Heart right ventricle (tissue), 16 donors: ENCODE measurements at places on chromosomes 12 and 14.

GRCh38 chr14:95463171-95463901 is 53.1 kb downstream of the SYNE3 start:
- no peak overlapping the region for H3K4me3 ChIP-seq
- H3K36me3 ChIP-seq = no peaks in the 10 kb centered on the region
- DNase-seq = no peak
- H3K27ac ChIP-seq = no peak overlapping the region

- DNase-seq = no peak
- H3K4me1 ChIP-seq = peaks cover 13% of the 10 kb centered on the region
- no peaks in the 10 kb centered on the region for H3K27me3 ChIP-seq
- no peaks in the 10 kb centered on the region for H3K36me3 ChIP-seq
These were observed 139.3 kb downstream of the ADGRD1 start for GRCh38 chr12:131092901-131093603.

GRCh38 chr14:52988139-52988538 is 37.3 kb upstream of the FERMT2 start:
- no peaks in the 10 kb centered on the region for H3K27me3 ChIP-seq
- no peak overlapping the region for H3K27ac ChIP-seq
- no peak overlapping the region for H3K4me3 ChIP-seq
- DNase-seq = no peak
- no peaks in the 10 kb centered on the region for H3K4me1 ChIP-seq

DNA sequence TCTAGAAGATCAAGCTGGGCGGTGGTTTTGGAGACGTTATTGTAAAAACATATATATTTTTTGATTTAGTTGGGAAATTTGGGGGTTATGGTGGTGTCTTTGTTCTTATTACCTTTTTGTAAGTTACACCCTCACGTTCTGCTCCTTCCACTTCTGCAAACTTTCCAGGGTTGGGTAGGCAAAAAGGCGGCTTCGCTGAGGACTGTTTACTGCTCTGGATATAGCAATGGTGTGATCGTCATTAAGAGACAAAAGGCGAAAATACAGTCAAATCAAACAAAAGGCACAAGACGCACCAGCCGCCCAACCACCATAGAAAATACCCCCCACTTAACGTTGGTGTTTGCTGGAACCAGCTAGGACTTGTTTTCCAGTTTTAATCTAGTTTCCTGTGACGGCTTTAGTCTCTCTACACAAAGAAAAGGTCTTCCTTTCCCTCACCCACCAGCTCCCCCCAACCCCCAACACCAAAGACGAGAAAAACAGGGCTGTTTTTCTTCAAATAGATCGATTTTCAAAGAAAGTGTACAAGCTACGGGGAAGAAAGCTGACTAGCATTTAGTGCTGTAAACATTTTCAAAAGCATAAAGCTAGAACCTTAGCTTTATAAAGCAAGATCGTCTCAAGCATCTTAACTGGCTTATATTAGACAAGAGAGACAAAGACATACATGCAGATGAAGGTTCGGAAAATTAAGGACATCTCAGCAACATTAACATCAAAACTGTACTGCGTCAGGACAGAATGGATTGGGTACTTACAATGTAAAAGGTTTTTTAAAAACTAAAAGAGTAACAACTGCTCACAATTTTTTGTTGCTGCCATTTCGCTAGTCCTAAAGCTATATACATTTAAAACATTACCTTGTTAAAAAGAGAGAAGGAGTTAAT is 2.0 kb upstream of the SETD1B start:
- H3K4me1 ChIP-seq = peaks cover 51% of the 10 kb centered on the region
- peak overlapping the region; percentile 87 for H3K4me3 ChIP-seq
- H3K27me3 ChIP-seq = no peaks in the 10 kb centered on the region
- DNase-seq = no peak
- peak overlapping the region; percentile 100 for H3K27ac ChIP-seq
- no peaks in the 10 kb centered on the region for H3K36me3 ChIP-seq

GRCh38 chr12:92062539-92063493 is 82.8 kb downstream of the BTG1 start:
- no peaks in the 10 kb centered on the region for H3K27me3 ChIP-seq
- no peaks in the 10 kb centered on the region for H3K36me3 ChIP-seq
- no peak for DNase-seq

DNA sequence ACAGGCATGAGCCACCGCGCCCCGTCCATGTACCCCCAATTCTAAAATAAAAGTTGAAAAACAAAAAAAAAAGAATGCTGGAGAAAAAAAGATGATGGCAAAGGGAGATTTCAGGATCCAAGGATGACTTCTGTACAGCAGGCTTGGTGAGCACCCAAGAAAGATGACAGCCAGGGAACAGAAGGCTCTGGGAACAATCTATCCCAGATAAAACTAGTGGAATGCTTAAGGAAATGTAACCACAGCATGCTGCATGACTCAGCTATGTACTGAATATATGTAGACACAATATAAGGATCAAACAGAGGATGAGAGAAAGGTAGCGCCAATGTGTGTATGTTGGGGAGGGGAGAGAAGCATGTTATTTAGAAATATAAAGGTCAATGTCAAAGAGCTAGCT is 123.7 kb upstream of the TMTC1 start:
- H3K4me3 ChIP-seq = no peak overlapping the region
- no peak overlapping the region for H3K27ac ChIP-seq
- no peaks in the 10 kb centered on the region for H3K27me3 ChIP-seq
- H3K36me3 ChIP-seq = no peaks in the 10 kb centered on the region
- no peaks in the 10 kb centered on the region for H3K4me1 ChIP-seq
- no peak for DNase-seq

- H3K4me3 ChIP-seq = no peak overlapping the region
- peaks cover 16% of the 10 kb centered on the region for H3K27me3 ChIP-seq
- H3K27ac ChIP-seq = no peak overlapping the region
- DNase-seq = no peak
- H3K4me1 ChIP-seq = no peaks in the 10 kb centered on the region
These were observed 48.6 kb downstream of the PPP1R36 start for GRCh38 chr14:64598404-64598803.

DNA sequence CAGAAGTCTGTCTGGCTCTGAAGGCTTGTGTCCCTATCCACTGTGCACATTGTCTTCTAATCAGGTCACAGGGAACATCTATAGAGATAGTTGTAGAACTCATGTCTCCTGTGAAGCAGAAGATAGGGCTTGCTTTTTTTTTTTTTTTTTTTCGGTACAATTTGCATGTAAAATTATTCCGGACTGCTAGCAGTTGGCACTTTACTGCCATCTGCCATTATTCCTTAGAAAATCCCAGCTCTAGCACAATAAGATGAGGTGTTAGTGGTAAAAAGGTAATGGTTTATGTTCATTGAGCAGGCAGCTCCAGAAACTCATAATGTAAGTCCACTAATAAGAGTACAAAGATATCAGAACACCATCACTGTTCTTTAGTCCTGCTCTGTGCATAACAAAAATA is 8.7 kb downstream of the MYRFL start:
- no peaks in the 10 kb centered on the region for H3K36me3 ChIP-seq
- H3K27me3 ChIP-seq = no peaks in the 10 kb centered on the region
- no peaks in the 10 kb centered on the region for H3K4me1 ChIP-seq
- no peak overlapping the region for H3K4me3 ChIP-seq
- H3K27ac ChIP-seq = no peak overlapping the region
- no peak for DNase-seq

DNA sequence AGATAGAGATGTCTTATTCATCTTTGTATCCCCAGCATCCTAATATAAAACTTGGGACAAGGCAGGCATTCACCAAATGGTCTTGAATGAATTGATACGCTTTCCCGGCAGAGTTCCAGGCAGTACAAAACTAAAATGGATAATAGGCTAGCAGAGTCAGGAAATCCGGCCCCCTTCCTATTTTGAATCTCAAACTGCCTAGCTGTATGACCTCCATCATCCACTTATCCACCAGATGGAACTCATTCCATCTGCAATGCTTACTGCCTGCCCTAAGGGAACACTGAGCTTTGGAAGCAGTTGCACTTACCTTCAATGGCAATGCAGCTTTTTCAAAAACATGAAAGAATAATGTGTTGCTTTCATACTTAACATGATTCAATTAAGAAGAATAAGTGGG is 43.4 kb downstream of the BDKRB1 start:
- no peak overlapping the region for H3K27ac ChIP-seq
- no peak overlapping the region for H3K4me3 ChIP-seq
- H3K36me3 ChIP-seq = peaks cover 33% of the 10 kb centered on the region
- DNase-seq = no peak

DNA sequence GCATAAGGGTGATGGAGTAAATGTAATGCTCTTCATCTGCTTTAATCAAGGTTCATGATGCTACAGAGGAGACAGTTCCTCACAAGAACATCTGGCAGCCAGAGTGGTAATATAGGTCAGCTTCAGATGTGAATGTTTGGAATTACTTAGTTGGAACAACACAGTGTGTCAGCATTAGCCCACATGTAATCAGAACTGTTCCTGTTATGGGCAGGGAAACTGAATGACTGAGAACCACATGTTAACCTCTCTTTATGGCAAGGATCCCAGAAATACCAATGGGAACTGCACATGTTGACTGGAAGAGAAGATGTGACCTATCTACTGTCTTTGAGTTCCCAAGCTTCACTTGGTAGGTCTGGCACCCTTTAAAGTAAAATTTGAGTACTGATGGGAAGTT is 390.1 kb upstream of the PDE3A start:
- H3K4me3 ChIP-seq = no peak overlapping the region
- DNase-seq = no peak
- no peaks in the 10 kb centered on the region for H3K4me1 ChIP-seq
- no peaks in the 10 kb centered on the region for H3K27me3 ChIP-seq
- H3K27ac ChIP-seq = no peak overlapping the region

- H3K27ac ChIP-seq = no peak overlapping the region
- DNase-seq = no peak
- no peaks in the 10 kb centered on the region for H3K27me3 ChIP-seq
- H3K4me1 ChIP-seq = no peaks in the 10 kb centered on the region
- no peak overlapping the region for H3K4me3 ChIP-seq
These were observed 382.3 kb downstream of the ATP23 start for GRCh38 chr12:58323676-58324075.

- no peak overlapping the region for H3K4me3 ChIP-seq
- H3K27me3 ChIP-seq = no peaks in the 10 kb centered on the region
- no peak overlapping the region for H3K27ac ChIP-seq
- no peaks in the 10 kb centered on the region for H3K36me3 ChIP-seq
- no peak for DNase-seq
- no peaks in the 10 kb centered on the region for H3K4me1 ChIP-seq
These were observed 149.4 kb downstream of the SNAPC1 start for GRCh38 chr14:61911574-61911973.

- H3K36me3 ChIP-seq = no peaks in the 10 kb centered on the region
- no peaks in the 10 kb centered on the region for H3K27me3 ChIP-seq
- DNase-seq = no peak
- H3K4me1 ChIP-seq = no peaks in the 10 kb centered on the region
- no peak overlapping the region for H3K4me3 ChIP-seq
These were observed 65.4 kb upstream of the RFLNA start for GRCh38 chr12:124229520-124229919.

GRCh38 chr14:33657476-33657875 is 293.4 kb downstream of the EGLN3 start:
- H3K4me1 ChIP-seq = no peaks in the 10 kb centered on the region
- H3K4me3 ChIP-seq = no peak overlapping the region
- DNase-seq = no peak
- no peak overlapping the region for H3K27ac ChIP-seq
- no peaks in the 10 kb centered on the region for H3K36me3 ChIP-seq

DNA sequence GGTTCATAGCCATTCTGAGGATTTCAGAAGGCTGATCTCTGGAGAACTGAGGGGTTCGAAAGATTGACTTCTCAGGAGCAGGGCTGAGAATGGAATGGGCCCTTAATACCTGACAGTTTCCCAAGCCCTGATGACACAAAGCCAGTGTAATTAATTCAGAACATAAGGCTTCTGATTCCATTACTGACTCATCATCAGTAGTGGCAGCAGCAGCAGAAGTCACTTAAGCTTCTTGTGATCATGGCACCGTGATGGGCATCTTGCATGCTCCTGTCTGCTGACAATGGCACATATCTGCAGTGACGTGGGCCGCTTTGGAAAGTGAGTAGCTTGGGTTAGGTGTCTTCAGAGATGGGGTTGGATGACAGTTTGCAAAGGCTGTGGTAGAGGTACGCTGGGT is 38.2 kb upstream of the GSG1 start:
- no peaks in the 10 kb centered on the region for H3K27me3 ChIP-seq
- DNase-seq = no peak
- H3K36me3 ChIP-seq = no peaks in the 10 kb centered on the region
- peaks cover 24% of the 10 kb centered on the region for H3K4me1 ChIP-seq
- H3K27ac ChIP-seq = no peak overlapping the region

DNA sequence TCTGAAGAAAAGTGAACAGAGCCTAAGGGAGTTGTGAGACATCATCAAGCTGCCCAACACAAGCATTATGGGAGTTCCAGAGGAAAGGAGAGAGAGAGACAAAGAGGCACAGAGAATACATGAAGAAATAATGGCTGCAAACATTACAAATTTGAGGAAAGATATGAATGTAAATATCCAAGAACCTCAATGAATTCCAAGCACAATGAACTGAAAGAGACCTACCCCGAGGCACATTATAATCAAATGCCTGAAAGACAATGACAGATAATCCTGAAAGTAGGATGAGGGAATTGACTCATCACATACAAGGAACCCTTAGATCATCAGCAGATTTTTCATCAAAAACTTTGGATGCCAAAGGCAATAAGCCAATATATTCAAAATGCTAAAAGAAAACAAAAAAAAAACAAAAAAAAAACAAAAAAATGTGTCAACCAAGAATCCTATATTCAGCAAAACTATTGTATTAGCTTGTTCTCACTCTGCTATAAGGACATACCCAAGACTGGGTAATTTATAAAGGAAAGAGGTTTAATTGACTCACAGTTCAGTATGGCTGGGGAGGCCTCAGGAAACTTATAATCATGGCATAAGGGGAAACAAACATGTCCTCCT is 37.8 kb downstream of the BCL2L14 start:
- no peak overlapping the region for H3K27ac ChIP-seq
- H3K36me3 ChIP-seq = no peaks in the 10 kb centered on the region
- H3K4me1 ChIP-seq = no peaks in the 10 kb centered on the region
- no peak overlapping the region for H3K4me3 ChIP-seq
- no peak for DNase-seq

DNA sequence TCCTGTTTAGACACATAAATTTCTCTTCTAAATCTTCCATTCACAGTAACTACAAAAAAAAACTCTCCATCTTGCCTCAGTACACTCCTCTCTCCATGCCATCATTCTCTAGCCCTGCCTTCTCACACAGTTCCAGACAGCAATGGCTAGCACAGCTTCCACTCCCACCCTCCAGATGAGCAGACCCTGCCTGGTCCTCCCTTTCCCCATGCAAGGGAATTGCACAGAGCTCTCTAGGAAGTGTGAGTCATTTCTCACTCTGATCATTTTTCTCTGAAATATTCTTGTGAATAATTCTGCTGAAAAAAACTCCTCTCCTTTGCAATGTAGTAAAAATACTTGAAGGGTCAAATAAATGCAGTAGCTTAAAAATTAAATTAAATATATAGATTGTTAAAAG is 170.6 kb downstream of the BMP4 start:
- no peak overlapping the region for H3K4me3 ChIP-seq
- no peaks in the 10 kb centered on the region for H3K36me3 ChIP-seq
- DNase-seq = no peak
- H3K27me3 ChIP-seq = no peaks in the 10 kb centered on the region

- H3K27me3 ChIP-seq = peaks cover 21% of the 10 kb centered on the region
- peaks cover 44% of the 10 kb centered on the region for H3K4me1 ChIP-seq
- peak overlapping the region; percentile 84 for H3K27ac ChIP-seq
- no peak for DNase-seq
- H3K4me3 ChIP-seq = peak overlapping the region; percentile 67
- peaks cover 9% of the 10 kb centered on the region for H3K36me3 ChIP-seq
These were observed 1.1 kb downstream of the SHMT2 start for GRCh38 chr12:57230381-57231155.
